Muscle of leg (tissue), 16 donors: ENCODE measurements at places on chromosomes 5 and 9. TPM values are rescaled to one million over a fixed set of nuclear protein-coding genes. Genes with fewer than 3 reads are reported as not detected.
A peak's percentile ranks its signal among the peaks of the same experiment; 100 is the strongest.

GRCh38 chr9:19665146-19665863 lies 123.5 kb downstream of the SLC24A2 start:
- no peak overlapping the region for H3K4me3 ChIP-seq
- H3K27me3 ChIP-seq = no peaks in the 10 kb centered on the region
- no peaks in the 10 kb centered on the region for H3K4me1 ChIP-seq
- no peaks in the 10 kb centered on the region for H3K36me3 ChIP-seq

DNA sequence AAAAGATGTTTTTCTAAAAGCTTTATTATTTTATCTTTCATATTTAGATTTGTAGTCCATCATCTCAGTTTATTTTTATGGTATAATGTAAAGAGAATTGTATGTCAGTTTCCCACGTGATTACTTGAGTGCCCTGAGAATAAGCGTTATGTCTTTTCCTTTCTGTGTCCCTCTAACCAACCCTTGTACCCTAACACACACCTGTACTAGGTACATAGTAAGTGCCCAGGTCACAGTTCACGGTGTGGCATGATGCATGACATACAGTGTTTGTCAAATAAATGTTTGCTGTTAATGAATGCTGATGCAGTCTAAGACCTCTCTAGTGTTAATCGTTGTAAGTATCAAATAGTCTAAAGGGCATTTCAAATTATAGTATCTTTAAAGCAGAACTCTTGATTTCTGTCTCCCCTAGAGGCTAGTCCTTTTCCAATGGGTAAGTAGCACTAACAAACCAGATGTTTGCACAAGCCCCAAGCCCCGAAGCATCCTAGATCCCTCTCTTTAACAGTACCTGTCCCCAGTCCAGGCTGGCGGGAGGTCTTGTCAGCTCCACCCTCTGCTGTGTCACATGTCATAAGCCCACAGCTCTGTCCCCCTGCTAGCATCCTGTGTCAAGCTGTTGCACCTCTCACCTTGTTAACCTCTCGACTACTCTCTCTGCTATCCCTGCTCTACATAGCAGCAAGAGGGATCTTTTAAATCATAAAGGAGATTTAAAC lies 23.7 kb downstream of the NUP214 start:
- no peak for DNase-seq
- H3K4me1 ChIP-seq = no peaks in the 10 kb centered on the region
- H3K36me3 ChIP-seq = peaks cover 75% of the 10 kb centered on the region
- no peak overlapping the region for H3K4me3 ChIP-seq

DNA sequence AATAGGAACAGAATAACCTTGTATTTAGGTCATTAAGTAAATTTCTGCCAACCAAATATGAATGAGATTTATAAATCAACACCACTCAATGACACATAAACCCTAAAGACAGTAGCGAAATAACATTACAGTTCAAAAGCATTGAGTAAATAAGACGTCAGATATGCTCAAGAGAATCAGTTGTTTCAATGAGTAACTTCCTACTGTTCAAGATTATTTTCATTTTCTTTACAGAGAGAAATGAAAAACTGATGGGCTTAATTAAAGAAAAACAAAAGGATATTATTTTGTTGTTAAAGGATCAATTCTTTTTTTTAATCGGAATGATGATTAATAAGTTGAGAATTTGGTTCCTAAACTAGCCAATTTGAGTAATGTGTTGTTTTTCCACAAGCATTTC lies 150.1 kb downstream of the BNC2 start:
- DNase-seq = no peak
- peaks cover 3% of the 10 kb centered on the region for H3K4me1 ChIP-seq
- H3K36me3 ChIP-seq = no peaks in the 10 kb centered on the region
- H3K27ac ChIP-seq = no peak overlapping the region
- H3K27me3 ChIP-seq = no peaks in the 10 kb centered on the region
- H3K4me3 ChIP-seq = no peak overlapping the region

DNA sequence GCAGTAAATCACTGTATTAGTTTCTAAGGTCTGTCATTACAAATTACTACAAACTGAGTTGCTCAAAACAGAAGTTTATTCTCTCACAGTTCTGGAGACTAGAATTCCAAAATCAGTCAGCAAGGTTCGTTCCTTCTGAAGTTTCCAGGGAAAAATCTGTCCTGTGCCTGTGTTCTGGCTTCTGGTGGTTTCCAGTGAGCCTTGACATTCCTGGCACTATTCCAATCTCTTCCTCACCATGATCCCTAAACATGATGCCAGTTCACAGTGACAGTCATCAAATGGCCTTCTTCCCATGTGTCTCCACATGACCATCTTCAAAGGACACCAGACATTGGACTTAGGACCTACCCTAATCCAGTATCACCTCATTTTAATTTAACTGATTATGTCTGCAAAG lies 351.4 kb downstream of the PLK2 start:
- H3K4me3 ChIP-seq = no peak overlapping the region
- DNase-seq = no peak
- no peaks in the 10 kb centered on the region for H3K36me3 ChIP-seq
- H3K27me3 ChIP-seq = no peaks in the 10 kb centered on the region

- peaks cover 24% of the 10 kb centered on the region for H3K4me1 ChIP-seq
- H3K4me3 ChIP-seq = no peak overlapping the region
- peaks cover 53% of the 10 kb centered on the region for H3K27me3 ChIP-seq
- no peak overlapping the region for H3K27ac ChIP-seq
- peak; percentile 60 for DNase-seq
- no peaks in the 10 kb centered on the region for H3K36me3 ChIP-seq
Observed at GRCh38 chr9:88536951-88537760, 2.2 kb downstream of the NXNL2 start.

DNA sequence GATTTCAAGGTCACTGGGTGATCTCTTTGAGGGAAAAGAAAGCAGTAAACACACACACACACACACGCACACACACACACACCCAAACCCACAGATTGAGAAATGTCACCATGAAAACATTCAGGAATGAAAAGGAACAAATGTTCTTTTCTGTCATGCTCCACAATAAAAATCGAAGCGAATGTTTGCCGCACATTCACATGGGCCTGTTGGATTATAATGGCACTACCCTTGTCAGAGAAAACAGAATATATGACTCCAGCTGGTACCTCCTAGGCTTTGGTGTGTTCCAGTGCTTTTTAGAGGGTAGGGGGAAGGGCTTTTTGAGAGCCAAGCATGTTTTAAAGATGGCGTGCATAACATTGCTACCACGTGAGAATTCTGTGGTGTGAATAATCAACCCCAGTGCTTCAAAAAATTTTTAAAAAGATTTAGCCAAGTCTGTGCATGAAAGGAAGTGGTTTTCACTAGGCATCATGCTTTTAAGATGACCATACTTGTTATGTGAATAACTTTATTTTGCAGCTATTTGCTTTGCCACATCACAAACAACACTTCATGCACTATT lies 120.8 kb upstream of the ZNF608 start:
- H3K27me3 ChIP-seq = no peaks in the 10 kb centered on the region
- no peaks in the 10 kb centered on the region for H3K36me3 ChIP-seq
- peak; percentile 41 for DNase-seq

DNA sequence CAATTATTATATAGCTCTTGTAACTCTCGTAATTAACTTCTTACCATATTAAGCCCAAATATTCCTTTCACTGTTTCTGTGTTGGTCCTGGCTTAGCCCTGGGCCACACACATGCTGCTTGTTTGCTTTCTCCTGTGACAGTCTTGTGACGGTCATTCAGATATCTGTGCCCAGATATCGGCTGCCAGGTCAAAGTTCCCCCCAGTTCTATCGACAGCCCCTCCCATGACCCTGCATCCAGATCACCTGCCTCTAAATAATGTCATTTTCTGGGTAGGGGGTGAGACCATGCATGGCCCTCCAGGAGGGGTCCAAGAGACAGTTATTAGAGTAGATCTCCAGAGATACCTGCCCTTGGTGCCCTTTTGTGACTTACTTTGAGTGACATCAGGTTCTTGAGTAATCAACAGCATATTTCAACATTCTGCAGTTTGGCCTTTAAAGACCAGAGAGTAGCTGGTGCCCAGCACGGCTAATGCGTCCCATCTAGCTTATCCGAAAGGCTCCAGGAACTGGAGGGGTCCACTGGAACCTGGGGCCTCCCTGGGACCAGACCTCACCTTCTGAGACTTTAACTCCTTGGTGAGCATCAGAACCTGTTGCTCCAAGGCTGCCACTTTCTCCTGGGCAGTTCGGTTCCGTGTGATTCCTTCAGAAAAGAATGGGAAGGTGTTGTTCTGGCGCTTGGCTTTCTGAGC lies 26.9 kb downstream of the TBC1D2 start:
- H3K4me1 ChIP-seq = no peaks in the 10 kb centered on the region
- H3K27me3 ChIP-seq = no peaks in the 10 kb centered on the region
- no peak overlapping the region for H3K4me3 ChIP-seq

DNA sequence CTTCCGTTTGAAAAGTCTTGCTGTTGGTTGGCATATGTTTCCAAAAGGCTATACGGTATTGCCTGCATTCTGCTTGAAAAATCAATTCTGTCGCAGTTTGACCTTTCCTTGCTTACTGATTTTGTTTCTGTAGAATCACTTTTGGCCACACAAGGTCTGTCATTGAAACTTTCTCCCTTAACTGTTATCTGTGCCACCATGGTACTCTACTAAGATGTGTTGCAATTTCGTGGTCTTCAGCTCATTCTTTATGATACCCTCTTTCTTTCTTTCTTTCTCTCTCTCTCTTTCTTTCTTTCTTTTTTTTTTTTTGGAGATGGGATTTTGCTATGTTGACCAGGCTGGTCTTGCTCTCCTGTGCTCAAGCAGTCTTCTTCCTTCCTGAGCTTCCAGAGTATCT lies 4.5 kb downstream of the OSTF1 start:
- H3K27ac ChIP-seq = no peak overlapping the region
- no peak overlapping the region for H3K4me3 ChIP-seq
- no peaks in the 10 kb centered on the region for H3K36me3 ChIP-seq
- H3K4me1 ChIP-seq = peaks cover 4% of the 10 kb centered on the region
- no peaks in the 10 kb centered on the region for H3K27me3 ChIP-seq

DNA sequence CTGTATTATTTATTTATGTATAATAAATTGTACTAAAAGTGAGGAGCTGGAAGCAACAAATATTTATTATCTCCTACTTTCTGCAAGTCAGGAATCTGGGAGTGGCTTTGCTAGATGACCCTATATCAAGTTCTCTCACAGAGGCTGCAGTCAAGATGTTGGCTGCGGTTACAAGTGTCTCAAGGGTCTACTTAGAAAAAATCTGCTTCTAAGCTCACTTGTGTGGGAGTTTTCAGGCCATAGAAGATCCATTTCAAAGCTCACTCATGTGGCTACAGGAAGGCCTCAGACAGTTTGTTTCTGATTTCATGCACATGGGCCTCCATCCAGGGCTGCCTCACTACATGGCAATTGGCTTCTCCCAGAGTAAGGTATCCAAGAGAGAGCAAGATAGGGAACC lies 551.1 kb downstream of the CAAP1 start:
- H3K4me1 ChIP-seq = peaks cover 2% of the 10 kb centered on the region
- peak; percentile 84 for DNase-seq
- no peaks in the 10 kb centered on the region for H3K36me3 ChIP-seq
- no peak overlapping the region for H3K4me3 ChIP-seq
- H3K27ac ChIP-seq = no peak overlapping the region

DNA sequence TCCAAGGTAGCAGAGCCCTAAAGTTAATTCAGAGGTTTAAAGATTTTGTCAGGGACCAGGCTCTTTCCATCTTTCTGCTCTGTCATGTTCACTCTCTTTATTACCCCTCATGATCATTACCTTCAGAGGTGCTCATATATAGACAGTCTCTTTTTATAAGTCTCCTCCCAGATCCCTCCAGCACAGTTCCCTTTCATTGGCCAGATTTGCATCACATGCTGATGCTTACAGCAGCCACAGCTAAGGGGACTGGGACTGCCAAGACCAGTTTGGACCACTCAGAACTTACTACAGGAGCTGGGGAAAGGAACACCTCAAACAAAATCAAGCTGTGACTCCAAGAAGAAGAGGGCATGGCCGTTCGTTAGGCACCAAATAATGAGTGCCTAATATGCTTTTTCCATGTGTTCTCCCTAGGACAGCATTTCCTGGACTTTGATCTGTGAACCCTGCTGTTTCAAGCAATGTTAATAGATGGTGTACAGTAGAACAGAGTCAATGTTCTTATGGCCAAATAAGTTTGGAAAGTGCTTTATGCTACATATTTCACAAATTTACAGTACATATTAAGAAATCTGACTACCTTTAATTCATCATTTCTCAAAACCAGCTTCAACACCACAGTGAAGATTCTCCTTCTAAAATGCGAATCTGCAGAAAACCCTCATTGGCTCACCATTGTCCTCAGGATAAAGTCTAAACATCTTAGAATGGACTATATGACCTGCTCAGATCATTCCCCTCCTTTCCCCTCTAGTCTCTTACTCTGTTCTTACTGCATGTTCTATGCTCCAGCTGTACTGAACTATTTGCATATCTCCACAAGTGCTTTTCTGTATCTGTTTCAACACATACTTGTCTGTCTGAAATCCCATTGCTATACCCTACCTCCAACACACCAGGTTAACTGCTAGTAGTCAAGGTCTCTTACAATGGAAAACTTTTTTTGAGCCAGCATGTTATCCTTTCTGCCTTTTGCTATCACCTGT lies 3.4 kb downstream of the C5orf58 start:
- no peaks in the 10 kb centered on the region for H3K27me3 ChIP-seq
- no peaks in the 10 kb centered on the region for H3K36me3 ChIP-seq
- H3K4me3 ChIP-seq = no peak overlapping the region
- no peak overlapping the region for H3K27ac ChIP-seq

- H3K27ac ChIP-seq = no peak overlapping the region
- H3K27me3 ChIP-seq = no peaks in the 10 kb centered on the region
- H3K4me3 ChIP-seq = no peak overlapping the region
- no peaks in the 10 kb centered on the region for H3K36me3 ChIP-seq
- H3K4me1 ChIP-seq = peaks cover 18% of the 10 kb centered on the region
Observed at GRCh38 chr5:143708672-143709071, 103.3 kb upstream of the HMHB1 start.

DNA sequence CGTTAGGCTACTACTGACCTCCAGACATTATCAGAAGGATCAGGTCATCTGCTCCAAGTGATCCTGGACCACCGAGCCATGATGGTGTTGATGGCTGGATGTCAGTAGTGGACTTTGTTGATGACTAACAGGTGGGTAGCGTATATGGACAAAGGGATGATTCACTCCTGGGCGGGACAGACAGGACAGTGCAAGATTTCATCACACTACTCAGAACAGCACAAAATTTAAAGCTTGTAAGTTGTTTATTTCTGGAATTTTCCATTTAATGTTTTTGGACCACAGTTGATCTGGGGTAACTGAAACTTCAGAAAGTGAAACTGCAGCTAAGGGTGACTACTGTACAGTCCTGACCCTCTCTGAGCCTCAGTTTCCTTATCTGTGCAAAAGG lies 12.7 kb downstream of the PDGFRB start:
- no peaks in the 10 kb centered on the region for H3K27me3 ChIP-seq
- H3K36me3 ChIP-seq = peaks cover 8% of the 10 kb centered on the region
- peaks cover 84% of the 10 kb centered on the region for H3K4me1 ChIP-seq
- DNase-seq = peak; percentile 88
- peak overlapping the region; percentile 94 for H3K27ac ChIP-seq

- no peak for DNase-seq
- no peaks in the 10 kb centered on the region for H3K36me3 ChIP-seq
- H3K4me3 ChIP-seq = no peak overlapping the region
- H3K4me1 ChIP-seq = peaks cover 14% of the 10 kb centered on the region
- H3K27me3 ChIP-seq = peaks cover 19% of the 10 kb centered on the region
- H3K27ac ChIP-seq = no peak overlapping the region
Observed at GRCh38 chr9:135222881-135223760, 135.7 kb downstream of the OLFM1 start.

- no peak overlapping the region for H3K4me3 ChIP-seq
- DNase-seq = peak; percentile 83
- H3K27ac ChIP-seq = no peak overlapping the region
- H3K4me1 ChIP-seq = no peaks in the 10 kb centered on the region
Observed at GRCh38 chr5:53069626-53070025, 39.9 kb downstream of the MOCS2 start.

Gene SLC45A2
- polyA plus RNA-seq = 0.16 TPM

Gene AFAP1L1
- polyA plus RNA-seq = 66.4 TPM

Gene SNCAIP
- 8.1 TPM for polyA plus RNA-seq

Gene CPEB4
- 19.8 TPM for polyA plus RNA-seq

Gene DENND1A
- polyA plus RNA-seq = 15.0 TPM

Gene KIF12
- polyA plus RNA-seq = 0.63 TPM

Gene STPG3
- polyA plus RNA-seq = not detected

Gene WNK2
- 18.3 TPM for polyA plus RNA-seq

Gene SHISAL2B
- not detected for polyA plus RNA-seq

Gene TLX3
- polyA plus RNA-seq = not detected
